Activated CD8-positive, alpha-beta memory T cell treated with anti-CD3 and anti-CD28 coated beads for 4 hours (primary cell): ENCODE measurements at places on chromosomes 2 and 18.

DNA sequence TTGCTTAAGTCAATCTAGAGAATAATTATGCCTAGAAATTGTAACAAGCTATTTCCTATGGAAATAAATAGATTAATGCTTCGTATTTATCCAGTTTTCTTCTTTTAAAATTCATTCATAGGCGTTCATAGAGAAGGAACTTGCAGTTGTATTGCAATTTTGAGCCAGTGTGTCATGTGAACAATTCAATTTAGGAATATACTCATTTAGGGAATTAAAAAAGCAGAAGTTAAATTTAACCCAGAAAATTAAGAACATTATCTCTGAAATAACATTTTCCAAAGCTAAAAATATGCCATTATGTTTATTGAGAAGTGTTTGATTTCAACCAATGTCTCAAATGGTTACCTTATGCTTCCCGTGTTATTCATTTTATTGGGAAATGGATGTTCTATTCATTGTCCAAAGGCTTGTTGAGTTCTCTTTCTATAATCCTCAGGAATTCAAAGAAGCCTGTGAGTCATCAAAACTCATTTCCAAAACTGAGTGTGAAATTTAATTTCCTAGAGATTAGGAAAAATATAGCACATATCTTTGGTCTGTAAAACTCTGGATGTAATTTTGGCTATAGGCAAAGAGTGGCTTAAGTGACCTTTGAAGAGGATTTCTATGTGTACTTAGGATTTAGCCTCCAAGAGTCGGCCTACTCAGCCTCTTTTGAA, 99.7 kb downstream of the SLC8A1 start:
- DNase-seq = no peak

DNA sequence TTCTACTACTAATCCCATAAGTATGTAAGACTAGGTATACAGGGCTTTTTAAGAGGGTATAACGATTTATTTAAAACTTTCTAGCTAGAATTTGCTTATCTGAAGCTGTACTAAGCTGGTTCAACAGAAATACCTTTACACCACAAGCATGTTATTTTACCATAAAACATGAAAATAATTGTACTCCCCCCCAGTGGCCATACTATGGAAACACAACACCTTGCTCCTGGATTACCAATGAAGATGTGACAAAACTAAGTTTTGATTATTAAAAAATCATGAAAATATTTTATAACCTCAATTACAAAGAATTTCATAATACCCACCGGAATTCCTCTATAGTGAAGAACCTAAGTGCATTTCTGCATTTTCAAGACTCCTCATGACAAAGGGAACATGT, 27.3 kb downstream of the LPIN2 start:
- DNase-seq = no peak

- no peak for DNase-seq
These were observed 23.5 kb upstream of the MTERF4 start for GRCh38 chr2:241125626-241126025.

- no peak for DNase-seq
These were observed 81.4 kb downstream of the EPAS1 start for GRCh38 chr2:46378616-46379015.

DNA sequence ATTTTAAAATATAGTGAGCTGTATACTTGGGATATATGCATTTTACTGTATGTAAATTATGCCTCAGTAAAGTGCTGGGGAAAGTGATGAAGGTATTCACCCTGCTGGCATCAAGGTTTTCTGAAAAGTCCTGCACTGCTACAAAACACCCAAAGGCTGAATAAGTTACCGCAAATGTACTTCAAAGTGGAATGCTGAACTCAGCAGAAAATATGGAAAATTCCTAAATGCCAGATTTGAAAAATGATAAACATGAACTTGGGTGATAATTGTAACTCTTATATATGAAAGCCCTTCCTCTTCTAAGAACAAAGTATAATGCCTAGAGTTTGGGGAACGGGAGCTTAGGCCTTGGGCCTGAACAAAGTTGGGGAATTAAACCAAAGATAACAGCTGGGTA, 133.0 kb downstream of the GALNT1 start:
- no peak for DNase-seq

- DNase-seq = no peak
These were observed 1.6 kb downstream of the ABCA12 start for GRCh38 chr2:215136669-215137328.

DNA sequence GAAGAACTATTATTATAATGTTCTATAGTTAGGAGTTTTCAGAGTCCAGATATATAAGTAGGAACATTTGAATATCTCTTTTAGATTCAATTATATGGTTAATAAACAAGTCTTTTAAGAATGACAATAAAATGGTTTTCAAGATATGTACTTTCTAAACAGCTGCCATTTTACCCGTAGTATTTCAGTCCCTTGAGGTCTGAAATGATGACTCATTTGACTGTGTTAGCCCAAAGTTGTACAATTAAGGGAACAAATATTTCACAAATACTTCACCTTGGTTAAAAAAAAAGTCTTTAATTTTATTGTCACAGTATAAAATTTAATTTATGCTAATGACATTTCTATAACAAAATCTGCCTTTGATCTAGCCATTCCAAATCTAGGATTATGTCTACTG, 91.6 kb upstream of the TANK start:
- no peak for DNase-seq

- DNase-seq = no peak
These were observed 23.6 kb downstream of the SUCLG1 start for GRCh38 chr2:84435345-84436025.

DNA sequence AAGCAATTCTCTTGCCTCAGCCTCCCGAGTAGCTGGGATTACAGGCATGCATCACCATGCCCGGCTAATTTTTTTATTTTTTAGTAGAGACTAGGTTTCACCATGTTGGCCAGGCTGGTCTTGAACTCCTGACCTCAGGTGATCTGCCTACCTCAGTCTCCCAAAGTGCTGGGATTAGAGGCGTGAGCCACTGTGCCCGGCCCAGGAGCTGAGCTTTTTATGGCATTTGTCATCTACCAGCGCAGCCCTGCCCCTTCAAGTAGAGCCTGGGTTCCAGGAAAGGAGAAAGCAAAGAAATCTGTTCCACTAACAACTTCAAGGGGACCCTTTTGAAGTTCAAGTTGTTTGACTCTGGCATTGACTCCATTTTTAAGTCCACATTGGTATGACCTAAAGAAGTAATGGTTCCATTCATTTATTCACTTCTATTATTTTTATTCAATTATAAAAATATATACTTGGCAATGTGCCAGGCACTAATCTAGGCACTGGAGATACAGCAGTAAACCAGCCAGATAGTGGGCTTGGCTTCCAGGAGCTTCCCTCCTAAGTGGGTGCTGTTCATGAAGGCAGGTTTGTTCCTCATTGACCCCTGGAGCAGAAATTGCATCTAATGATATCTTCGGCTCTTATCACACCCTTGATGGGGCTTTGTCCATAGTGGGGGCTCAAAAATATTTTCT, 8.0 kb upstream of the SFTPB start:
- no peak for DNase-seq

GRCh38 chr18:75784390-75784789, 356.9 kb upstream of the SMIM21 start:
- DNase-seq = no peak

DNA sequence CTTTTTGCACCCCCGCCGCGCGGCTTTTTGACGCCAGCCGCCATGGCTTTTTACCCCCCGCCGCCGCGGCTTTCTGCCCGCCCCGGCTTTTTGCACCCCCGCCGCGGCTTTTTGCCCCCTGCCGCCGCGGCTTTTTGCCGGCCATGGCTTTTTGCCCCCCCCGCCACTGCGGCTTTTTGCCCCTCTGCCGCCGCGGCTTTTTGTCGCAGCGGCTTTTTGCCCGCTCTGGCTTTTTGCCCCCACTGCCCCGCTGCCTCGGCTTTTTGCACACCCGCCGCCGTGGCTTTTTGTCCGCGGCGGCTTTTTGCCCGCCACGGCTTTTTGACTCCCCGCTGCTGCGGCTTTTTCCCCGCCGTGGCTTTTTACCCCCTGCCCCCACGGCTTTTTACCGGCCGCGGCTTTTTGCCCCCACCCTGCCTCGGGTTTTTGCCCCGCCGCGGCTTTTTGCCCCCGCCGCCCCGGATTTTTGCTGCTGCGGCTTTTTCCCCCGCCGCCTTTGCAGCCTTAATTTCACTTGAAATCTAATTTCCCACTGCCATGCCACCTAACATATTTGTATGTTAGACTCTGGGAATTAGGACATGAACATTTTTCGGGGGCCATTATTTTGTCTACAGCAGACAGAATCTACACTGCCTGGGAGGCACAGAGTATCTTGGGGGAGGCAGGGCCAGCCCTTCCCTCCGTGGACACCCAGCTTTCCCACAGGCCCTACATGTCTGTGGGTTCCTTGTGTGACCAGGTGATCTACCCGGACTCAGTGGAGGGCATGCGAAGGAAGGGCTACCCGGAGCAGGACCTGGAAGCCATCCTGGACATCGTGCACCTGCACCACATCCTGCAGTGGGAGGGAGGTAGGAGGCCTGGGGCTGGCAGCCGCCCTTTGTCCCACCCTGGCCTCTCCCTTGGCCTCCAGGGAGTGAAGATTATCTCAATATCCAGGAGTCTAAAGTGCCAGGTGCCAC, 3031.0 kb upstream of the TEKT4 start:
- DNase-seq = no peak

DNA sequence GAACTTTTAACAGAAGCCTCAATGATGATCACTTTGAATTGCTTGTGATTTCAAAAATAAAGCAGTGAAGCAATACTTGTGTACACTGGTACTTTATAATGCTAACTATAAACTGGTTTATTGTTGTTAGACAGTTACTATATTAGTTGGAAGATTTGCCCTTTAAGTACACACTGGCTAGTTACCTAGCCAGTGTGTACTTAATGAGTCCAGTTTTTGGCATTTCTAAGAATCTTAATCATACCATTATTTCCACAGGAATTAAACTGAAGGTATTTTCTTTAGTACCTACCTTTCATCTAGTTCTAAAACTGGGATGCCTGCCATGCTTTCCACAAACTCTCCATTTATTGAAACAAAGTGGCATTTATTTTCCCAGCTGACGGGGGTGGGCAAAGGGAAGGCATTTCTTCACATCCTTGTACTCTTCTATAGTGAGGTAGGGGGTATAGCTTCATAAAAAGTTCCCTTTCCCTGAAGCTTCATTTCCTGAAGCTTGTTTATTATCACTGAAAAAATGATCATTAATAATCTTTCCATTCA, 49.9 kb downstream of the UGP2 start:
- no peak for DNase-seq

GRCh38 chr2:112494828-112495227, 12.9 kb downstream of the TTL start:
- no peak for DNase-seq

DNA sequence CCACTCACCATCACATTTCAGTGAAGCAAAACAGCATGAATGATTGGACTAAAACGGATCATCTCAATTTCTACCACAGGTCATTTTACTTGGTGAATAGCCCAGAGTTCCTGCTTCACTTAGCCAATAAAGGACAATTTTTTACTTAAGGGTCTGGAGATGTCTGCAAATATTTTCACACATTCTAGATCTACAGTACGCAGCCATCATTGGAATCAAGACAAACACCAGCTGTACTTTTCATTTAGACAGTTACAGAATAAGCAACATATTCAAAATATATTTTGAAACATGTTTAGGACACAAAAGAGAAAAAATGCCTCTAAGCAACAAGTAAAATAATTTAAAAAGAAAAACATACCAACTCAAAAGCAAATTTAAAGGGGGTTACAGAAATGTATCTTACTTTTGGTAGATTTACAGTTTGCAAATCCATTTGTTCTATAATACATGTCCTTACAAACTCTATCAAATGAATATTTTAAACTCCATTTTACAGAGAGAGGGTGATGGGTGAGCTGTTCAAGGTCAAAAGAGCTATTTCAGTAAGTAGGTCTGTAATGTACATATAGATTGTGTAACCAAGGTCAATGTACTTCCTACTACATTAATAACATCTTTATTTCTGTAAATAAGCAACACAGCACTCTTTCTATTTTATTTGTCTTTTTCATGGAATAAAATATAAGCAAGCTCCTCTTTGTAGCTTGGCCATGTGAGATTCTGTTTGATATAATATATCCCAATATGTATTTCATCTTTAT, 13.4 kb downstream of the PPP1R1C start:
- DNase-seq = no peak

DNA sequence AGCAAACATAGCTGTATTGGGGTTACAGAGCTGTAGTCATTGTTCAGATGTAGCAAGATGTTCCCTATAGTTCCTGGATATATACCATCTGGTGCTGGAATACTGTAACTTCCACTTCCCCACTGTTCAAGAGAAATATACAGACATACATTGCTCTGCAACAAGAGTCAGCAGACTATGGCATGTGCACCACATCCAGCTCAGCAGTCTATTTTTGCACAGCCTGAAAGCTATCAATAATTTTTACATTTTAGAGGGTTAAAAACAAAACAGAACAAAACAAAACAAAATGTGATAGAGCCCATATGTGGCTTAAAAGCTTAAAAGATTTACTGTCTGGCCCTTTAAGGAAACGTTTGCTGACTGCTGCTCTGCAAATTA, 31.8 kb upstream of the VIT start:
- DNase-seq = no peak

GRCh38 chr18:75607701-75608100, 180.2 kb upstream of the SMIM21 start:
- DNase-seq = no peak

DNA sequence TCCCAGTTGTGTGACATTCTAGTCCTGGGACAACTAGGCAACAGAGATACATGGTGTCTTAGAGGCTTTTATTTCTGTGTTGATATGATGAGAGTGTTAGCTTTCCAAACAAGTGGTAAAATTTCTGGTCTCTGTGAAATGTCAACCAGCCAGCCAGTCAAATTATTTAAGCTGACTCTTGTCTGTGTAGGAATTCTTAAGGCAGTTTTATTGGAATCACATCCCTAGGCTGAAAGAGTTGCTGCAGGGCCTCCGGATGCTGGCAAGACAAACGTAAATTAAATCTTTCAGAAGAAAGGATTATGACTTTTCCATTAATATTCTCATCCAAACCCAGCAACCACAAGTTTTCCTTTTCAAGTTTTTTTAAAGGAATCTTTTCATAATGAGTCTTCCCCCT, 44.6 kb downstream of the SERPINB7 start:
- DNase-seq = no peak

DNA sequence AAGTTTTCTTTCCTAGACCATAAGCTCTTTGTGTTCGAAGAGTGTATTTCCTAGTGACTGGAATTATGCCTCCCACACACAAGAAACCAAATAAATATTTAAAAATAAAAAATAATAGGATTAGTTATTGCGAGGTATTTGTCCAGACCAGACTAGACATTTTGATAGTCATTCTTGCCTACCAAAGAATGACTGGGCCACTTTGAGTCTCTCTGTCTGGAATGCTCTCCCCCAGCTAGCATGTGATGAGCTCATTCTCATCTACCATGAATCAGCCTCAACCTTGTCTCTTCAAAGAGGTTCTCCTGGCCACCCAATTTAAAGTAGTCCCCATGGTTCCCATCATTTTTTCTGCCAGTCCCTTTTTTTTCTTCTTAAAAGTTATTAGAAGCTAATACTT, 13.9 kb upstream of the DSC1 start:
- DNase-seq = no peak
